ENCODE measurements at places on chromosomes 1 and 21. TPM values are rescaled to one million over a fixed set of nuclear protein-coding genes. Genes with fewer than 3 reads are reported as not detected.
A peak's percentile ranks its signal among the peaks of the same experiment; 100 is the strongest.

The SLC30A2 gene
- polyA plus RNA-seq, result 24.1 TPM

The VHLL gene
- polyA plus RNA-seq, result 0.19 TPM

The ACTL8 gene
- not detected for polyA plus RNA-seq

The NUF2 gene
- 0.54 TPM for polyA plus RNA-seq

The OR10T2 gene
- not detected for polyA plus RNA-seq

The CACNA1S gene
- polyA plus RNA-seq, result not detected

The TRAPPC3 gene
- 41.5 TPM for polyA plus RNA-seq

The STIL gene
- 0.49 TPM for polyA plus RNA-seq

- no peak for DNase-seq
- peaks cover 44% of the 10 kb centered on the region for H3K4me1 ChIP-seq
- no peaks in the 10 kb centered on the region for H3K27me3 ChIP-seq
- peaks cover 47% of the 10 kb centered on the region for H3K36me3 ChIP-seq
Measured at GRCh38 chr1:166843769-166844596, 4.7 kb downstream of the POGK start.

DNA sequence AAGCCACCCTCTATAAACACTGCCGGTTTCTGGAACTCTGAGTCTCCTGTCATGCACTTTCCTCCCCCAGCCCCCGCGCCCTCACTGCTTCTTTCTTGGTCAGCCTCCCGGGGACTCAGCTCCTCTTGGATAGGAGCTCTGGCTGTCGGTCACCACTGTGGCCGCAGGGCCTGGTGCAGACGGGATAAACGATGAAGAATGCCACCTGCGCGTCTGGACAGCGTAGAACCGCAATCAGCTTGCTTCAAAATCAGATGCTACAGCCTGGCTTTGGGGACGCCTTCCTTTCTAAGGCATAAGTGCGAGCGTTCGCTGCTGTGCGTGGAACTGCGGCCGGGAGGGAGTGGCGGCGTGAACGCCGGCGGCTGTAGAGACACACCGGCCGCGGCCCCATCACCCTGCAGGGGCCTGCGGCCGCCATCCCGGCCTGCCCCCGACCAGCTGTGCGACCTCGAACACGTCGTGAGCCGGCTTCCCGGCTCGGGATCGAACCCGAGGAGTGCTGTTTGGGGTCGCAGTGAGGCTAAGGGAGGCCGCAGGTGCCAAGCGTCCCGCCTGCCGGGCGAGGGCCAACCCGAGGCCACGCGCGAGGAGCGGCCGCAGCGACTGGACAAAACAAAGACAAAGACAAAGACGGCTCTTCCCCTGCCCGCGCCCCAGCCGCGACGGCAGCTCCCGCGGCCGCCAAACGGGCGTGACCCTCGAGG, 688 bp downstream of the PTTG1IP start:
- no peaks in the 10 kb centered on the region for H3K36me3 ChIP-seq
- peak overlapping the region; percentile 81 for H3K4me3 ChIP-seq
- peak; percentile 84 for DNase-seq
- H3K27ac ChIP-seq, result peak overlapping the region; percentile 89

DNA sequence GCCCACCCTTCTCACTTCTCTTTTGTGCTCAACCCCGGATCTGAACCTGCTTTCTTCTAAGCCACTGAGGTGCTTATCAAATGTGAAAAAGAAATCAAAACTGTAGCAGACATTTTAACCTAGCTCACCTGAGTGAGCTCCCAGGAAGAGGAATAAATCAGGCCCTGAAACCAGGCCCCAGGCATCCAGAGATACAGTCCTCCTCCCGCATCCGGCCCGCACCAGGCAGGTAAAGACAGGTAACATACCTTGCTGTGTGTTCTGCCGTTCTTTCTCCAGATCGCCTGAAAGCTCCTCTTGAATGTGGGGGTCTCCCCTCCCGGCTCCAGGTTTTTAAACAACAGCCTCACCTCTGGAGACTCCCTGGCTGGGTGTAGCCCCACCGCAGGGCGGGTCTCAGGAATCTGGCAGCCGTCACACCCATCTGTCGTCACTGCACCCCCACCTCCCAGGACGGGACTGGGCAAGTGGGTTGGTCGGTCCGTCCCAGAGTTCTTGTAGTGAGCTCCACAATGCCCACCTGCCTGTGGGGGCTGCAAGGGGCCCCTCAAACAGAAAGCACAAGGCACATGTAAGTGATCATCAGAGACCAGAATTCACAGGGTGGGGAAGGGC, at the start of gene LAMB3:
Gene LAMB3 (minus strand): TSS at position 305 of the 615 bp plus-strand sequence. CDS start 1,481 bp downstream, outside the sequence.
- H3K27ac ChIP-seq, result peak within 1 kb of the TSS; percentile 83
- peaks cover 75% of the 10 kb centered on the region for H3K4me1 ChIP-seq
- no peaks in the 10 kb centered on the region for H3K27me3 ChIP-seq

- no peak within 1 kb of the TSS for H3K4me3 ChIP-seq
- no peaks in the 10 kb centered on the region for H3K27me3 ChIP-seq
- H3K4me1 ChIP-seq, result peaks cover 16% of the 10 kb centered on the region
- no peak within 1 kb of the TSS for H3K27ac ChIP-seq
- no peak for DNase-seq
Measured at GRCh38 chr1:156858959-156859522, at the start of gene INSRR. Gene INSRR (minus strand): TSS chr1:156859117. CDS start chr1:156858621, 496 bp downstream.

GRCh38 chr1:197865809-197866208, 36.6 kb upstream of the C1orf53 start:
- no peak overlapping the region for H3K27ac ChIP-seq
- no peak for DNase-seq
- no peaks in the 10 kb centered on the region for H3K4me1 ChIP-seq
- no peaks in the 10 kb centered on the region for H3K27me3 ChIP-seq
- no peak overlapping the region for H3K4me3 ChIP-seq

GRCh38 chr1:15258833-15259621, 12.0 kb downstream of the FHAD1 start:
- no peaks in the 10 kb centered on the region for H3K36me3 ChIP-seq
- no peak for DNase-seq
- H3K27ac ChIP-seq, result no peak overlapping the region
- H3K4me1 ChIP-seq, result peaks cover 10% of the 10 kb centered on the region
- H3K4me3 ChIP-seq, result no peak overlapping the region

GRCh38 chr1:244301595-244302130, 150.0 kb downstream of the ADSS2 start:
- H3K27me3 ChIP-seq, result no peaks in the 10 kb centered on the region
- no peak for DNase-seq
- H3K4me3 ChIP-seq, result no peak overlapping the region

DNA sequence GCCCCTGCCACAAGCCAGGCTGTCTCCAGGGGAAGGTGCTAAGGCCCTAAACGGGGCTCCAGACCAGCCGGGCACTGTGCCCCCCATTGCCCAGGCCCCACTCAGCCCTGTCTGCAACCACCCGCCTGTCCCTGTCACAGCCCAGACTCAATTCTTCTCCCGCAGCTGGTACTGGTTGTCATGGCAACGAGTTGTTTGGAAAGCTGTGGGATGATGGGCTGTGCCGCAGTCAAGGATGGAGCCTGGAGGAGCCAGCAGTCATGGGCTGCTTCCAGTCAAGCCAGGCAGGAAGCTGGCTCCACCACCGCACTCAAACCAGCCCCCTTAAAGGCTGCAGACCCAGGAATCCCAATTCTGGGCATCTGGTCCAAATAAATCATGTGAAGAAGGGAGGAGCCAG, 4.2 kb downstream of the SPOCD1 start:
- no peaks in the 10 kb centered on the region for H3K4me1 ChIP-seq
- H3K27me3 ChIP-seq, result no peaks in the 10 kb centered on the region
- no peaks in the 10 kb centered on the region for H3K36me3 ChIP-seq

DNA sequence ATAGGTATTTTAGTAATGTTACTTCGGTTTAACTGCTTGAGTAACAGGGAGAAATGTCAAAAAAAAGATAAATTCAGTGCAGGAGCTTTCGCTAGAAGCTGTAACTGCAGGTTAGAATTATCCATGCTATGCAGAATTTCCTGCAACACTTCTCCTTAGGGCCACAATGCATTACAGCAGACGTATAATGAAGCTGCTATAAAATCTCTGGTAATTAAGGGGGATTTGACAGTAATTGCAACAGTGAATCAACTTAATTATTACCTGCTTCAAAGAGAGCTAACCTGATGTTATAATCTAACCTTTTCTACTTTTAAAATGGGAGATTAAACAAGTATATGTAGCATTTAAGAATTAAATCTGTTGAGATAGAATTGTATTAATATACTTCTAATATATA, 92.6 kb downstream of the ATG4C start:
- H3K4me3 ChIP-seq, result no peak overlapping the region
- no peaks in the 10 kb centered on the region for H3K4me1 ChIP-seq
- H3K27ac ChIP-seq, result no peak overlapping the region
- DNase-seq, result no peak
- no peaks in the 10 kb centered on the region for H3K27me3 ChIP-seq

- no peaks in the 10 kb centered on the region for H3K36me3 ChIP-seq
- peaks cover 9% of the 10 kb centered on the region for H3K4me1 ChIP-seq
- H3K4me3 ChIP-seq, result no peak overlapping the region
- no peak for DNase-seq
- no peak overlapping the region for H3K27ac ChIP-seq
Measured at GRCh38 chr1:155527677-155528076, 34.9 kb downstream of the ASH1L start.

- no peak overlapping the region for H3K4me3 ChIP-seq
- no peaks in the 10 kb centered on the region for H3K27me3 ChIP-seq
- peaks cover 2% of the 10 kb centered on the region for H3K4me1 ChIP-seq
- DNase-seq, result no peak
- no peak overlapping the region for H3K27ac ChIP-seq
Measured at GRCh38 chr1:246695136-246695535, 29.1 kb upstream of the SCCPDH start.

DNA sequence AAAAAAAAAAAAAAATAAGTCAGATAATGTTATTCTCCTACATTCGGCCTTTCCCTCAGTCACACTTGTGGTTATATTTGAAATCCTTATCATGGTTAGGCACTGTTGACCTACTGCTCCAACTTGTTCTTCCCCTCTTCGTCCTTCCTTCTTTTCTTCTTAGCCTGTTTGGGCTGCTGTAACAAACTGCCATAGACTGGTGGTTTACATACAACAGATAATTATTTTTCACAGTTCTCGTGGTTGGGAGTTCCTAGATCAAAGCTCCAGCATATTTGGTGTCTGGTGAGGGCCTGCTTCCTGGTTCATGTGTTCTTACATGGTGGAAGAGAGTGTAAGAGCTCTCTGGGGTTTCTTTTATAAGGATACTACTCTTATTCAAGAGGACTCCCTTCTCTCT, 73.4 kb downstream of the RABGAP1L start:
- H3K4me1 ChIP-seq, result no peaks in the 10 kb centered on the region
- H3K36me3 ChIP-seq, result no peaks in the 10 kb centered on the region
- no peak for DNase-seq
- H3K27ac ChIP-seq, result no peak overlapping the region
- no peak overlapping the region for H3K4me3 ChIP-seq
- H3K27me3 ChIP-seq, result no peaks in the 10 kb centered on the region

DNA sequence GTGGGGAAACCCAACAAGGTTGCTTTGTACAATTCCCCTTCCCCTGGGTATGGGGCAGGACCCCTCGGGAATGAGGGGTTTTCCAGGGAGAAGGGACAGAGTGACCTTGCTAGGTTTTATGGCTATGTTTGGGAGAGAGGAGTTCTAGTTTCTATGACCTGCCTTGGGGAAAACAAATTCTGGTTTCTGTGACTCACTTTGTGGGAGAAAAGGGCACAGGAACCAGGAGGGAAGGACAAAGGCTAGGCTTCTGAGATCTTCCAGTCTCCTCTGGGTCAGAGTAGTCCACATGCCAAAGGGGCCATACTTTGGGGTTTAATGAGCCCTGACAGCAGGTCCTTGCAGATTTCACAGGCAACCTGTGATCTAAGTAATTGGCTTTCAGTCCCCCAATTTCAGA, 5.5 kb upstream of the PTGER3 start:
- no peaks in the 10 kb centered on the region for H3K4me1 ChIP-seq
- H3K27ac ChIP-seq, result no peak overlapping the region
- DNase-seq, result no peak
- no peak overlapping the region for H3K4me3 ChIP-seq
- no peaks in the 10 kb centered on the region for H3K27me3 ChIP-seq

GRCh38 chr1:152953761-152954160, 6.8 kb downstream of the SPRR5 start:
- no peaks in the 10 kb centered on the region for H3K36me3 ChIP-seq
- no peak for DNase-seq
- H3K4me1 ChIP-seq, result no peaks in the 10 kb centered on the region
- no peak overlapping the region for H3K27ac ChIP-seq

GRCh38 chr1:57860931-57861565, 437.2 kb upstream of the DAB1 start:
- H3K4me1 ChIP-seq, result no peaks in the 10 kb centered on the region
- no peak overlapping the region for H3K4me3 ChIP-seq
- no peak for DNase-seq
- no peaks in the 10 kb centered on the region for H3K27me3 ChIP-seq
- no peaks in the 10 kb centered on the region for H3K36me3 ChIP-seq

GRCh38 chr1:151993084-151993733, 450 bp downstream of the S100A10 start:
- no peaks in the 10 kb centered on the region for H3K27me3 ChIP-seq
- H3K4me3 ChIP-seq, result peak overlapping the region; percentile 53
- peaks cover 17% of the 10 kb centered on the region for H3K4me1 ChIP-seq
- peak overlapping the region; percentile 87 for H3K27ac ChIP-seq
- H3K36me3 ChIP-seq, result no peaks in the 10 kb centered on the region

GRCh38 chr1:26023009-26023408, 1.4 kb downstream of the EXTL1 start:
- H3K27me3 ChIP-seq, result no peaks in the 10 kb centered on the region
- H3K27ac ChIP-seq, result no peak overlapping the region
- H3K4me1 ChIP-seq, result no peaks in the 10 kb centered on the region
- no peaks in the 10 kb centered on the region for H3K36me3 ChIP-seq
- H3K4me3 ChIP-seq, result no peak overlapping the region
- DNase-seq, result no peak

DNA sequence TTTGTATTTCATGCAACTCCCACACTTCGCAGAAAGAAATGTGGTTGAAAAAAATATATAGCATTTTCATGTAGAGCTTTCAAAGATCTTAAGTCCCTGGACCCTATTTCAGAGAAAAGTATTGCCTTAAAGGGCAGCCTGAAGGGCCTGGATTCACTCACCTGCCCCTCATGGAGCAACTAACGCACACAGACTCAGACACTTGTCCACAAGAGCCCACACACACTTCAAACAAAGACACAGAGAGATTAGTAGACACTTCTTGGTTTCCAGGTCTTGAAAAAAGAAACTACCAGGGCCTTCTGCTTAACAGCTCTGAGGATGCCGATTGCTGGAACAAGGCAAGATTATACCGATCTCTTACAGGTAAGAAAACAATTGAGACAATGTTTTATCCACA, 122.2 kb downstream of the ZBTB18 start:
- no peaks in the 10 kb centered on the region for H3K36me3 ChIP-seq
- no peak overlapping the region for H3K27ac ChIP-seq
- H3K4me3 ChIP-seq, result no peak overlapping the region
